ENCODE measurements at places on chromosomes 11 and 22. TPM values are rescaled to one million over a fixed set of nuclear protein-coding genes. Genes with fewer than 3 reads are reported as not detected.

The PATE3 gene
- polyA plus RNA-seq, result not detected

The OSBP2 gene
- 4.0 TPM for polyA plus RNA-seq

The CD248 gene
- 208 TPM for polyA plus RNA-seq

The TRIM34 gene
- polyA plus RNA-seq, result 4.6 TPM

The HTR3B gene
- polyA plus RNA-seq, result not detected

The OR10A2 gene
- not detected for polyA plus RNA-seq

The OR2AG1 gene
- polyA plus RNA-seq, result not detected

The FAM111A gene
- polyA plus RNA-seq, result 48.2 TPM

- DNase-seq, result no peak
Observed at GRCh38 chr22:40498420-40499208, 128.2 kb downstream of the SGSM3 start.

DNA sequence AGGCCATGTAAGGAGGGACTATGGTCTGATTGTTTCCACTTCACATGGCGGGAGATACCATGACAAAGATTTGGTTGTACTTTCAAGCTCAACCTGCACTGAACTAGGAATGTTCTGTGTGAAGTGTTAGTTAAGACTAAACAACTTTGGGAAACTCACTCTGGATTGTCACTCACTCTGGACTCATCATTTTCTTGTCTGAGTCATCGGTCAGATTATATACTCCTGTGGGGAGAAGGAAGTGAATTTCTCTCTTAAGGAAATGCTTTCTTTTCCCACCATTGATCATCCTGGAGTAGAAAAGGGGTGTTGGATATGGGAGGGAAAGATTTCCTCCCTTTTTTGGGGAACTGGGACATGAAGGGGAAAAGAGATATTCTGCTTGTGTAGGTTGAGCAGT lies 26.9 kb upstream of the CAT start:
- DNase-seq, result no peak

DNA sequence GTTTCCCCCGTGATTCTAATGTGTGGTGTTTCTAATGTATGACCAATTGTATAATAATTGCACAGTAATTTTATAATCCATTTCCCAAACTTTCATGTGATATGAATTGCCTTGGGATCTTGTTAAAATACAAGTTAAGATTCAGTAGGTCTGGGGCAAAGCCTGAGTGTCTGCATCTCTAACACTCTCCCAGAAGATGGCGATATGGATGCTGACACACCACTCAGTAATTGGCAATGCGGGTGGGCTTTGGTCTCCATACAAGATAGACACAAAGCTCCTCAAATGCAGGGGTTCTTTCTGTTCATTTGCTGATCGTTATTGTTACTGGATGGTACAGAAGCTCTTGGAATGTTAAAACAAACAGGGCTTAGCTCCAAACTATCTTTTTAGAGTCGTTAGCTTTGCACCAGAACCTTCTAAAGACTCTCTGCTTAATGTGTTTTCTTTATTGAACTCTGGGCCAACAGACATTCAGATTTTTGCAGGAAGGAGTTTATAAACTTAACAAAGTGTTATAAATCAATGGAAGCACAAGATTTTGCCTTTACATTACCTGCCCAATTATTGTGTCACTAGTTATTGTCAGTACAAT lies 45.4 kb upstream of the ANO3 start:
- DNase-seq, result no peak

DNA sequence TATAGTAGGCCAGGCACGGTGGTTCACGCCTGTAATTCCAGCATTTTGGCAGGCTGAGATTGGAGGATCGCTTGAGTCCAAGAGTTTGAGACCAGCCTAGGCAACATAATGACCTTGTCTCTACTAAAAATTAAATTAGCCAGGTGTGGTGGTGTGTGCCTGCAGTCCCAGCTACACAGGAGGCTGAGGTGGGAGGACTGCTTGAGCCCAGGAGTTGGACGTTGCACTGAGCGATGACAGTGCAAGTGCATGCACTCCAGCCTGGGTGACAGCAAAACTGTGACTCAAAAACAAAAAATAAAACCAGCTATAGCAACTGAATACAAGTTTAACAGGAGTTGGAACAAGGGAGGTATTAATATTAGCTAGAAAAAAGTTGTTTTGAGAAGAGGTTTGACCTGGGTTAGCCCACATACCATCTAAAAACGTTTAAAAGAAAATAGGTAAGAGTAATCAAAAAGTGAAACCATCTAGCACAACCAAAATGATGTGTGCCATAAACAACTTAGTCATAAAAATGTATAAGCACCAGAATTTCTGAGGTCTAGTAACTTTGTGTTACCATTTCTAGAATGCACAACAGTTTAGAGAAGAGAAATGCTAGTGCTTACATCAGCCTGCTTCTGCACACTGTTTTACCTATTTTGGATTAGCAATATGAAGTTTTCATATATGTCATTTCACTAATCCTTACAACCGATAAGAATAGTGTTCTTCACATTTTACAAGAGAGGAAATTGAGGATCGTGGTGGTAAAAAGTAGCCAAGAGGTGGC lies 26.5 kb downstream of the NARS2 start:
- DNase-seq, result no peak

- DNase-seq, result no peak
Observed at GRCh38 chr11:112786886-112787530, 174.2 kb upstream of the NCAM1 start.

- no peak for DNase-seq
Observed at GRCh38 chr11:122697636-122698167, 42.2 kb downstream of the UBASH3B start.

DNA sequence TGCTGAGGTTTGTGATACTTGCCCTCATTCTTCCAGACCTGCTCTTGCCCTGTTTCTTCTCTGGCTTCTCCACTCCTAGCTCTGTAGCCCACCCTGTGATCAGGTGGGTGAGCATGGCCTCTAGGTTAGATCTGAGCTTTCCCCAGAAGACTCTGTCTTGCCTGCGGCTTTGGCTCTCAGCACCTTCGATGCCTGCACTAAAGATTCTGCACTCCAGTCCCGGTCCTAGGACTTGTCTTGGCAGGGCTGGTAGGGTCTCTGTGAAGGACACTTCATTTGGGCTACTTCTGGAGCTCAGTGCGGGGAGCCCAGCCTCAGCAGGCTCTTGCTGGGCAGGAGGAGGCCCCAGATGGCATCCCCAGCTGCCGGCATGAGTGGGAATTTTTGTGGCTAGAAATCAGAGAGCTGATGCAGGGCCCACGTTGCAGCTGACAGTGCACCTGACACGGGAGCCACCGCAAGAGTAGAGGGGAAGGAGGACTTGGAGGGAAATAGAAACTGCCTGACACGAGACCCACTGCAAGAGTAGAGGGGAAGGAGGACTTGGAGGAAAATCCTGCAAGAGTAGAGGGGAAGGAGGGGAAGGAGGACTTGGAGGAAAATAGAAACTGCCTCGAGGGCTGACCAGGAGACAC lies 226.9 kb upstream of the B3GAT1 start:
- DNase-seq, result peak; percentile 6

DNA sequence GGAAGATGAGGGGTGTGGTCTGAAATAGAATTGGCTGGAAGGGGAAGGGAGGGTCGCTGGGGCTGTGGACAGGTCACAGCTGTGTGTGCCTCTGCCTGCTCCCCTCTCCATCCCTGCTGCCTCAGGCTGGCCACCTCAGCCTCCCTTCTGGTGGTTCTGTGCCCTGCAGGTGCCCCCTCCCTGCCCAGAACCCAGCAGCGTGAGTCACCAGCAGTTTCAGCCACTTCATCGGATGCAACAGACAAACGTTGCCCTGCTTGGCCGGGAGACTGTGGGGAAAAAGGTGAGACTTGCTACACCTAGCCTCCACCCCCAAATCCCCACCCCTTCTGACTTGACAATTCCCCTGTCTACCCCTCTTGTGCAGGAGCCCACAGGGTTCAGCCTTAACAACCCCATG lies 21.8 kb upstream of the LRRC10B start:
- DNase-seq, result no peak

- DNase-seq, result no peak
Observed at GRCh38 chr22:49163258-49163959, 664.3 kb downstream of the BRD1 start.

DNA sequence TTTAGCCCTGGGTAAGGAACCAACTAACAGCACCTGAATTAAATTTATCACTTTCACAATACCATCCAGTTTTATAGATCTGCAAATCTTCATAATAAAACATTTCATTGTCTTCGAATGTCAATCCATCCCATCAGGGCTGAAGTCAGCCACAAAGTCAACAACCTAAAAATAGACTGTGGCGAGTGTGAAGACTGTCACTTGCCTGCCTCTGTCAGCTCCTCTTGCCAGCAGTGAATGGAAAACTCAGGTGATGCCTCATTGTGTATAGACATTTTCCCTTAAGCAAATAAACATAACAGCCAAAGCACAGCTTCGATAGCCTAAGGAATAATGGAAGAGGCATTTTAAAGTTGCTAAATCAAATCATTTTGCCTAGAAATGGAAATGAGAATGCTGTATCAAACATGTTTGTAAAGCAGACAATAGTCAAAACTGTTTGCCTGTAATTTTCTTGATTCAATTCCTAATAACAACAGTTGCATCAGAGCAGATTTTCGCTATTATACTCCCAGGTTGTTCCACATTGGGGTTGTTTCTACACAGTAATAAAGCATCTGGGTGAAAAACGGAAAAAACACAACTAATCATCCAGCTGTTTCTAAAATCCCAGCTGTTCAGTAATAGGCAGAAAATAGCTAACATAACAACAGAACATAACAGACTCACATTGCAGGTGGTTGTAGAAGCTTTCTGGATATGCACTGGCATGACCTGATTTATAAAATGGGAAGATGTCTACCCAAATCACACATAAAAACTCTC lies 15.7 kb downstream of the KCNA4 start:
- DNase-seq, result no peak

DNA sequence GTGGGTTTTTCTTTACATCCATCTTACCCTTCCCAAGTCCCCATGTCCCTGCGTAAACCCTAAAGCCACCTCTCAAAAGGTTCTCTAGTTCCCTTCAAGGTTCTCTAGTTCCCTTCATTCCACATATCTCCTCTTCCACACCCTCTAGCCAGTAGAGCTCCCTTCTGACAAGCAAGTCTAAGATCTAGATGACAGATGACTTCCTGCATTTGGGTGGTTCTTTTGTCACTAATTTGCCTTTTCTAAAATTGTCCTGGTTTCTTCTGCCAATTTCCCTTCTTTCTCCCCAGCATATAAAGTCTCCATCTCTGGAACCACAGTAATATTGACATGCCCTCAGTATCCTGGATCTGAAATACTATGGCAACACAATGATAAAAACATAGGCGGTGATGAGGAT lies 7.8 kb downstream of the CD3E start:
- DNase-seq, result no peak

DNA sequence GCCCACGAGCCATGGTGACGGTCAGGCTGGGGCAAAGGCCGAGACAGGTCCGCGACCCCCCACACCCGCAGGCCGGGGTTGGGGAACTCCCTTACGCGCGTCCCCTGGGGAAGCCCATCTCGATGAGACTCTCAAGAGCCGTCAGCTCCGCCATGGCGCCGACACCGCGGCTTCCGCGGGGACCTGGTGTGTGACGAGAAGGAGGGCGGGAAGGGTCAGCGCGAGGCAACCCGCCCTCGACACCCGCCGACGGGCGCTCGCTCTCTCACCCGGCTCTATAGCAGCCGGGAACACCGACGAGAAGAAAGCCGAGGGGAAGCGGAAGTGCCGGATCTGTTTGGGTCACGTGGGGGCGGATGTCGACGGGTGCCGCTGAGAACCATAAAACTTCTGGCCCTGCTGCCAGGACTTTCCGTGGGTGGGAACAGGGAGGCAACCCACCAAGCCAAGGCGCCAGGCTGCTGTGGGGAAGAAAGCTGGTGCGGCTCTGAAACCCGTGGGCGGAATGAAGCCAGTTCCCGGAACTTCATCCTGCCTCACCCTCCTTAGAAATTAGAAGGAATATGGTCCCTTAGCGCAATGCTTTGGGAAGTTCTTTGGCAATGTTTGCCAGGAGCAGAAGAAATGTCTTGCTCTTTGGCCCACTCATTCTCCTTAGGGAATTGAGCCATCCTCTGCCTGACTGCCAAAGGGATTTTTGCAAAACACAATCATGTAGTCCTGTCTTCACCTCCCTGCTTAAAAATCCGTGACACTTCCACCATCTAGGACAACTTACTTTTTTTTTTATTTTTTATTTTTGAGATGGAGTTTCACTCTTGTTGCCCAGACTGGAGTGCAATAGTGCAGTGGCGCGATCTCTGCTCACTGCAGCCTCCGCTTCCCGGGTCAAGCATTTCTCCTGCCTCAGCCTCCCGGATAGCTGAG lies at the start of gene UBXN1:
Gene UBXN1 (minus strand): TSS at position 304 of the 927 bp plus-strand sequence. CDS start 150 bp downstream, at position 154.
- peak; percentile 94 for DNase-seq

GRCh38 chr22:42950281-42950680 lies 64.7 kb downstream of the PACSIN2 start:
- DNase-seq, result no peak

GRCh38 chr11:80443177-80443576 lies 1002.3 kb upstream of the TENM4 start:
- no peak for DNase-seq

GRCh38 chr11:31651208-31651607 lies 141.6 kb downstream of the ELP4 start:
- no peak for DNase-seq

DNA sequence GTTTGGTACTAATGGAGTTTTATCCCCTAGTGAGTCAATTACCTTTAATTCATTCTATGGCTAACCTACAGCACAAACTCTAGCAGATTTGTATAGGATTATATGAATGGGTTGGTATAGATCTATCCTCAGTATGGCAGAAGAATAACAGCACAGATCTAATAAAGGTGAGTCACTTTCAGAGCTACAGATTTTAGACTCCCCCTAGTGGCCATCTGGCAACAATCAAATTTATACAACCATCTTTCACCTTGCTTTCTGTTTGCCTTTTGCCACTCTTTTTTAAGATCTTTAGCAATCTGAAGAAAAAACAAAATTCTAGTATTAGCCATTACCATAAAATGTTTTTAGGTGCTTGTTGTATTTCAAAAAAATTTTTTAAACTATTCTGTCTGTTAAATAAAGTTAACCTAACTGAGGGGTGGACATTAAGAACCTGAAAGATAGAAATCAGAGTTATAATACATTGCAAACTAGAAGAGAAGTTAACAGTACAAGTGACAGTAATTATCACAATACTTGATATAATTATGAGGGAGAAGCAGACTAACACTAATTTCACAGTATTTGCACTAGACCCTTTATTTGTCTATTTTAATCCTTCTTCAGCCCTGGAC lies 25.8 kb downstream of the DDIAS start:
- DNase-seq, result peak; percentile 38

DNA sequence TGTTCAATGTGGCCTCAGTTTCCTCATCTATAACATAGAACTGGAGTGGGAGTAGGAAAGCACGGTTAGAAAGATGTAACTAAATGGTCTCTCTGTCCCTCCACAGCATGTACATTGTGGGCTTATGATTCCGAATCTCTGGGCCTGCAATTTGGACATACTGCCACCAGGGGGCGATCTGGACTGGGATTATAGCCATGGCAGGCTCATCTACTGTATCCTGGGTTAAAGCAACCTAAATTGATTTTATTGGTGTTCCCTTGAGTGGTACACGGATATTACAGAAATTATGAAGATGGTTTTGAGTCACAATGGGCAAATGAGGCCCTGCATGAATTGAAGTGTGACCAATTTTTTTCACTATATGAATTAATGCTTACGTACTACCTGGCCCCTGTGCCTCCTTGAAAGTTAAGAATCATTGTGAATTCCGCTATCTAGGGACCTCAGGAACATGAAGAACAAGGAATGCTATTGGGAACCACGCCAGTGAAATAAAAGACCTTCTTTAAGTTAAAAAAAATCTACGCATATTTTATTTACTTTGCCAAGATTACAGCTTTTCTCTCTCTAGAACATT lies 32.9 kb downstream of the TST start:
- DNase-seq, result no peak

Measured in muscle of arm (tissue), 14 donors.